Activated CD4-positive, alpha-beta T cell treated with anti-CD3 and anti-CD28 coated beads for 48 hours (primary cell): ENCODE measurements at places on chromosomes 1 and 21.

GRCh38 chr1:15884477-15884876 lies 37.0 kb downstream of the SPEN start:
- no peak for DNase-seq

GRCh38 chr21:38965241-38965640 lies 159.5 kb downstream of the ETS2 start:
- no peak for DNase-seq

- DNase-seq, result no peak
These were observed 13.0 kb downstream of the INAVA start for GRCh38 chr1:200907611-200908097.

DNA sequence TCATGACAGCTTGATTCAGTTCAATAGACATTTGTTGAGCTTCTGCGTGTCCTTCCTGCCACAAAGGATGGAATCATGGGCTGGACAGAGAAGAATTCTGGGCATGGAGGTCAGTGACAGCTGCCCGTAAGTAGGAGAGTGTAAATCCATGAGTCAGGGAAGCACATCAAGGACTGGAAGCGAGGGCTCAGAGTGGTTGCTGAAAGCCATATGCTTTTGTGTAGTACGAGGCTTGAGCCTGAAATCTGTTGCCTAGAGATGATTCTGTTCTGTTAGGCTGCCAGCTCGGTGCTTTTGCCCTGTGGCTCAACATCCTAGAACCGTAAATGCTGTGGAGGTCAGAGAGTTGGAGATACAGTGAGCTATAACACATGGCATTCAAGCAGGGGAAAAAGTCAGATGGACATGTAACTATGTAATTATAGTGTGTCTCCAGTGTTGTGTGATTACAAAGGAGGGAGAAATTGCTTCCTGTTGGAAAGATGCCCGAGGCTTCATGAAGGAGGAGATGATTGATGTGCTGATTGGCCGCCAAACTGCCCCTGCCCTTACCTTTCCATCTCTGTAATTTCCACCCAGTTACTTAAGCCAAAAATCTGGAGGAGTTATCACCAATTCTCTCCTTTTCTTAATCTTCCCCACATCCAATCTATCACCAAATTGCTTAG lies 92.8 kb upstream of the CACNA1E start:
- no peak for DNase-seq

GRCh38 chr1:238485057-238485911 lies 594.6 kb upstream of the ZP4 start:
- DNase-seq, result no peak

GRCh38 chr1:55118651-55119329 lies 79.4 kb downstream of the PCSK9 start:
- DNase-seq, result no peak

DNA sequence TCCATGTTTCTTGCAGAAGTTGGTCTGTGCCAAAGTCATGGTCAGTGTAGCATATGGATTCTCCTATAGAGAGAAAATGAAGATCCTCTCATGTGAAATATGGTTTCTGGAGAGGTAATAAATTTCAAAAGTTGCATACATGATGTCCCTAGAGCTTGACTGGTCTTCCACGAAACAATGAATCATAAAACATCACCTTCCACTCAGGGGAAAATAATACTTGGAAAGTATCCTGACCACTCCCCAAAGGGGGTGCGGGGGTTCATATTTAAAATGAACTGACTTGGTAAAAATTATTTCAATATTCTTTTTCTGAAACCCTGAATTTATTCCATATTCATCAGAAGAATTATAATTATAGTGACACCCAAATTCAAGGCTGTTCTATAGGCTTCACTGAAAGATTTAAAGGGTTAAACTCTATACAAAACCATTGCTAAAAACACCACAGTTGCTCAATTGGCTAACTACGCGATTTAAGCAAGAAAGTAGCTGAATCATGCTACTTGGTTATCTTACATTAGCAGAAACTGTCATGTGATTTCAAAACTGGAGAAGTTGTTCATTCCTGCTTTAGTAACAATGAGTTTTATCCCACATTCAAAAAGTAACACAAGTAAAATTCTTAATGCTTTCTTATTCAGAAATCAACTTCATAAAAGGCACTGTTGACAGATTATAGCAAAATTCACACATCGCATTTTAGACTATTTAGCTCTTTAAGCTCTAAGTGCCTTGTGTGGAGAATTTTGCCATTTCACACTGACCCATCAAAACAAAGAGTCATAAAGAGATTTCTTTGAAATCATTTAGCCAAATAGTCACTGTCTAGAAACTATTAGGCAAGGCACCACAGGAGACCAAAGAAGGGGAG lies 5.3 kb downstream of the CREG1 start:
- no peak for DNase-seq

GRCh38 chr1:103162360-103162759 lies 54.0 kb upstream of the COL11A1 start:
- DNase-seq, result no peak

DNA sequence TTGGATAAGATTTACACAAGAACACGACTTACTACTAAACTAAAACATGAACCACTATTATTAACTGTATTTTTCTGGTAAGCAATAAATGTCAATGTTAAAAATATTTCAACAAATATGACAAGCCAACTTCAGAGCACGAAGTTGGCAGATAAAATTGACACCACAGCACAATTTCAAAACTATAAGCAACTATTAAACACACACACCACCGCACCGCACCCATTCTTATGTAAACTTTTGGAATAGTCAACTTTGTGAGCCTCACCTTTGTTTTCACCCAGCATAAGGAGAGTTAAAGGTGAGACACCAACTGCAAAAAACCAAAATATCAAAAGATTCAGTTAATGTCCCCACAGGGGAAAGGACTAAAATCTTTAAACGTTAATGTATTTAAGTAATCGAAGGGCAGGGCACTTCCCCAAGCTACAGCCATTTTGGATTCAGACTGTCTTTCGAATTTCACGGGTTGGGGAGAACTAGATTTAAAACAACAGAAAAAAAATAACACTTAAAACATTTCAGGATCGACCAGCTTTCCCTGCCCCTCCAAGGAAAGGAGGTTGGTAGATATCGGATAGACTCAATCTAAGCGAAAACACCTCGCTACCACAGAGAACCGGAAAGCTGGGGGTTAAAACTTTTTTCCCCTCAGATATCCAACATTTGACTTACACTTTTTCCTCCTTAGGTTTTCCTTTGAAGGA lies 872 bp downstream of the GPBP1L1 start:
- no peak for DNase-seq

DNA sequence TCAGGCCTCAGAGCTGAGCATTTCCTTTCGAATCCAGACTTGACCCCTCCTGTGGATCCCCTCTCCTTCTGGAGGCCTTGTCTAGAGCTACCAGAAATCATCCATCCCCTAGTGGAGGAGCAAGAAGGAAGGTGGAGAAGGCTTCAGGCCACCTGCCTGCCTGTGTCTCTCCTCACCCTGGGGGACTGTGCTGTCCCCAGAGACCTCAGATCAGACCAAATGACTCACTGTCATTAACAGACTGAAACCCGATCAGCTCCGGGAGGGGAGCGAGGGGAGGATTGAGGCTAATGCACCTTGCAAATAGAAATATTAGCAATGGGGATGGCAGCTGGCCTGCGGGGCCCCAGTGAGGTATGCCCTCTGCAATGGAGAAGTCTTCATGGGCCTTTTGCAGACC lies 2.1 kb downstream of the MYBPH start:
- DNase-seq, result no peak

GRCh38 chr1:17629460-17629859 lies 90.0 kb downstream of the ARHGEF10L start:
- peak; percentile 4 for DNase-seq

DNA sequence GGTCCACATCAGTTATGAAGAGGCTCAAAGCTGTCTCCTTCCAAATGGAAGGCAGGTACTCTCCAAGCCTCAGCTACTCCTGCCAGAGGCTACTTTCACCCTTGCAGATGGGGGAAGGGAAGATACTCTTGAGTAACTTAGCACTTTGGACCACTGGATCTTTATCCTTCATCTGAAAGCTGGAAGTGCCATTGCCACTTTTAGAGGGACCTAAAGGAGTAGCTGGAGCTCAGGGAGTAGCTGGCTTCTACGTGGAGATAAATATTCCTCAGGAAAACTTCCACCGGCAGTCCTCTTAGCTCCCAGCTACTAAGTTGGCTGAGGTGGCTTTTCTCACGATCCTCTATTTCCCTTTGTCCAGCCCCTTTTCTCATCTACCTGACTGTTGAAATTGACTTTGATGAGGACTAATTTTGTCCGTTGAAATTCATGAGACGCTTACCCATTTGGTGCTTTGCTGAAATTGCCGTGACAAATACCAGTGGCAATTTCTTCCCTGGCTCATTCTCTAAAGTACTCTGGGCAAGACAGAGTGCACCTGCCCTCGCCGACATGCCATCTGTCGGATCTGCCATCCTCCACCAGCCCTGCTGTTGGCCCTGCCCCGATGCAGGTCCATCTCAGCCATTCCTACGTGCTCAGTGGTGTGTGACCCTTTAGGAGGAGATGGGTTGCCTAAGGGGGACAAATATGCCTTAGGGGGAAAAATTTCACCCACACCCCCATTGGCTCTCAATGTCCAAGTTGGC lies 13.6 kb downstream of the IGSF21 start:
- DNase-seq, result no peak

- DNase-seq, result no peak
These were observed 13.4 kb downstream of the THEMIS2 start for GRCh38 chr1:27885621-27886352.

- DNase-seq, result no peak
These were observed 66.1 kb downstream of the HTR6 start for GRCh38 chr1:19730793-19731192.

DNA sequence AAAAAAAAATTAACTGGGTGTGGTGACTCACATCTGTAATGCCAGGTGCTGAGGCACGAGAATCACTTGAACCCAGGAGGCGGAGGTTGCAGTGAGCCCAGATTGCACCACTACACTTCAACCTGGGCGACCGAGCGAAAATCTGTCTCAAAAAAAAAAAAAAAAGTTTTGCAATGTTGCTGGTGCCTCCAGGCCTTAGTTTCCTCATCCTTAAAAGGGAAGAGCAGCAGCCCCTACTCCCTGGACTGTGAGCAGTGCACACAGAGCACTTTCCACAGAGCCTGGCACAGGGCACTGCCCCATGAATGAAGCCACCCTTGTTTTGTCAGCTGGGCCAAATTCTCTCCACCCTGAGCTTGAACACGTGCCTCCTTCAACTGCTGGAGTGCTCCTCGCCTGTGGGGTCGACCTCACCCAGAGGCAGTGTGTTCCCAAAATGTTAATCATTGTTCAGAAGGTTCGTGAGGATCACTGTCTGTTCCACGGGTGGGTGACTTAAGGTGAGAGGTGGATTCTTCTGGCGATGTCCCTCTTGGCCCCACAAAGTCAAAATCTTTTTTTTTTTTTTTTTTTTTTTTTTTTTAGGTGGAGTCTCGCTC lies 152.1 kb upstream of the TMEM51 start:
- DNase-seq, result no peak

DNA sequence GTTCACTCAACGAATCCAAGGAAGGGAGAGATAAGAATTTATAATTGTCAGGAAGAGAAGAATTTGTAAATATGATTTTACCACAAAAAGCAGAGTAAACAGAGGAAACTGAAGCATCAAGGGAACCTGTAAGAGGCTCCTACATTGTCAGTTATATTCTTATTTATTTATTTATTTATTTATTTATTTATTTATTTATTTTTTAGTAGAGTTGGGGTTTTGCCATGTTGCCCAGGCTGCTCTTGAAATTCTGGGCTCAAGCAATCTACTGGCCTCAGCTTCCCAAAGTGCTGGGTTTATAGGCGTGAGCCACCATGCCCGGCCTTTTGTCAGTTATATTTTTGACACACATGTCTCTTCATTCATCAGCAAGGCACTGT lies 47.1 kb downstream of the FCRL3 start:
- no peak for DNase-seq
